ENCODE measurements at places on chromosomes 3 and 15.
A peak's percentile ranks its signal among the peaks of the same experiment; 100 is the strongest.

- no peaks in the 10 kb centered on the region for H3K27me3 ChIP-seq
- H3K4me3 ChIP-seq = no peak overlapping the region
These were observed 65.1 kb upstream of the CBLB start for GRCh38 chr3:105933871-105934270.

DNA sequence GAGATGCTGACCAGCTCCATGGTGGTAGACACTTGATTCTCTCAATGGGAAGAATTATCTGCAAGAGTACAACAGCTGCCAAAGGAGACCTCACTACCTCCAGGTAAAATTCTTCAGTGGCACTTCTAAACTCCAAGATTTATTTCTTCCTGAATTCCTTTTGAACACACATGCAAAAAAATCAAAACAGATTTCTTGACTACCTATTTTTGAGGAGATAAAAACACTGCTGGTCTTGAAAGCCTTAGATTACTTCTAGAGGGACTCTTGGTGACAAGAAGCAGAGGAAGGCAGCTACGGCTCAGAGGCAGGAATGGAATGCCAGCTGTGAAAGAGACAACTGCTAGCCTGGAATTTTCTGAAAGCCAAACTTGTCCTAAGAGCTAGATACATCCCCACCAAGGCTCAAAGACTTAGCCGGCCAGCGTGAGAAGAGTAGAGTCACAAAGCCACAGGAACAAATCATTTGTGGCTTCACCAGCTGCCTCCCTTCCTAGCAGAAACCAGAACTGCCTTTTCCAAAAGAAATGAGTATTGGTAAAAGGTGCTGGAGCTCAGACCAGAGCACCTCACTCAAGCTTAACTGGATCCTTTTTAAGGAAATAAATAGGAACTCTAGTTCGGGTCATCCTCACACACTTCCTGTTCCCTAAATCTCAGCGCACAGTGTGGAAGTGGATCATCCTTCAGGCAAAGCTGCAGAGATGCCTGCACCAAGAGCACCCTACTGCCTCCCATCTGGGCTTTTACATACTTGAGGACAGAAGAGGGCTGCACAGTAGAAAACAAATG lies 32.6 kb downstream of the CLK3 start:
- peaks cover 12% of the 10 kb centered on the region for H3K36me3 ChIP-seq
- no peak overlapping the region for H3K27ac ChIP-seq
- H3K27me3 ChIP-seq = no peaks in the 10 kb centered on the region
- no peak for DNase-seq
- H3K4me3 ChIP-seq = no peak overlapping the region
- peaks cover 46% of the 10 kb centered on the region for H3K4me1 ChIP-seq

DNA sequence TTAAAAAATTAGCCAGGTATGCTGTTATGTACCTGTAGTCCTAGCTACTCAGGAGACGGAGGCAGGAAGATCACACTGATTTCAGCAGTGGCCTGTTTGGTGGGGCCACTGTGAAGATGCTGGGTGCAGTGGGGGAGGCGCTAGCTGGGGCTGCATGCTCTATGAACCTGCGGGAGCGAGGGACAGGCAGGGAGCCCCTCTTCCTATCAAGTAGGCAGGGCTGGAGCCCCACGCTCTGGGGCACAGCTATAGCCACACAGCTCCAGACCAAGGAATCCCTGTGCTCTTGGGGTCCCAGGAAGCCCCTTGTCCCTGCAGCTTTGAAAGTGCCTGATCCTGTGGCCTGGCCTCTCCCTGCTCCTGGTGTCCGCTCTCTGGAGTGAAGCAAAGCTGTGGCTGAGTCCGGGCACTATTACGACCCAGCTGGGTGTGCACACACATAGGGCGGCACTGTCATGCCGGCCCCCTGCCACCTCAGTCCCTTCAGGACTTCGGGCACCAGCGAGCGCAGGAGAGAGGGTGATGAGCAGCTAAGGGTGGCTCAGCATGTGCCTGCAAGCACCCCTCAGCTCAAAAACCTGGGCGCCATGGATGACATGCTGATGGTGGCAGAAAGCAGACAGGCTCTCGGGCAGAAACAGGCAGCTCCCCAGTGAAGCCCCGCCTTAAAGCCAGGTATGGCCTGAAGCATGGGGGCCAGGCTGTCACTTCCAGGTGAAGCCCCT lies 262.6 kb downstream of the TBC1D5 start:
- no peak overlapping the region for H3K27ac ChIP-seq
- no peaks in the 10 kb centered on the region for H3K27me3 ChIP-seq
- no peaks in the 10 kb centered on the region for H3K4me1 ChIP-seq
- no peak overlapping the region for H3K4me3 ChIP-seq
- DNase-seq = no peak

DNA sequence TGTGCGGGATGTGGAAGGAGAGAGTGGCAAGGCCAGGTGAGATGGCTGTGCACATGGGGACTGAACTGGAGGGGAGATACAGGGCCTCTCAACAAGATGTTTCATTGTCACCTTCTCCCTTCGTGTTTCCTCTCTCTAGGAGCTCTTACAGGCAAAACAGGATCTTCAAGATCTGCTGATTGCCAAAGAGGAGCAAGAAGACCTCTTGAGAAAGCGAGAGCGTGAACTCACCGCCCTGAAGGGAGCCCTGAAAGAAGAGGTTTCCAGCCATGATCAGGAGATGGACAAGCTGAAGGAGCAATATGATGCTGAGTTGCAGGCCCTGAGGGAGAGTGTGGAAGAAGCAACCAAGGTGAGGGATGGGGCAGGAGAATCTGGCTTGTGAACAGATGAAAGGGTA lies 85.2 kb downstream of the CGNL1 start:
- no peak overlapping the region for H3K4me3 ChIP-seq
- no peak overlapping the region for H3K27ac ChIP-seq
- no peaks in the 10 kb centered on the region for H3K4me1 ChIP-seq
- no peaks in the 10 kb centered on the region for H3K27me3 ChIP-seq
- DNase-seq = no peak

GRCh38 chr15:69593981-69594966 lies 141.7 kb downstream of the RPLP1 start:
- no peaks in the 10 kb centered on the region for H3K36me3 ChIP-seq
- H3K4me3 ChIP-seq = no peak overlapping the region
- H3K27me3 ChIP-seq = no peaks in the 10 kb centered on the region
- H3K4me1 ChIP-seq = peaks cover 29% of the 10 kb centered on the region

DNA sequence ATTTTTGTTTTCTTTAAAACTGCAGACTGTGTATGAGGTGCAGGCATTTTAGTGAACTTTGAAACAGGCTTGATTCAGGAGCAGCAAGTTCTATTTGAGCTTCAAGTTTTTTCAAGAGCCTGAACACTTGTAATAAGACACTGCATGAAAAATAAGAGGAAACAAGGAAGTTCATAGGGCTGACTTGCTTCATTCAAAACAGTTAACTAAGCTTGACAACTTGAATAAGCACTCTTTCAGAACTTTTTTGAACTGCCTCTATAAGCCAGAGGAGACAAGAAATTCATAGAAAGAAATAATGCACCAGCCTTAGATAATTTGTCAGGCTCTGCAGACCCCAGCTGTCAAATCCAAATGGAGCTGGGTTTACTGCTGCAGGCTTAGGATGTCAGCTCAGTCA lies 130.2 kb downstream of the SSR3 start:
- DNase-seq = no peak
- H3K36me3 ChIP-seq = no peaks in the 10 kb centered on the region
- no peaks in the 10 kb centered on the region for H3K27me3 ChIP-seq
- H3K4me1 ChIP-seq = no peaks in the 10 kb centered on the region
- no peak overlapping the region for H3K27ac ChIP-seq

GRCh38 chr3:121989943-121990342 lies 32.1 kb downstream of the ILDR1 start:
- H3K4me3 ChIP-seq = no peak overlapping the region
- H3K36me3 ChIP-seq = no peaks in the 10 kb centered on the region
- H3K4me1 ChIP-seq = peaks cover 13% of the 10 kb centered on the region
- DNase-seq = no peak
- no peak overlapping the region for H3K27ac ChIP-seq
- no peaks in the 10 kb centered on the region for H3K27me3 ChIP-seq

GRCh38 chr15:69825941-69826818 lies 271.5 kb downstream of the TLE3 start:
- H3K36me3 ChIP-seq = no peaks in the 10 kb centered on the region
- no peaks in the 10 kb centered on the region for H3K27me3 ChIP-seq
- H3K4me3 ChIP-seq = no peak overlapping the region
- H3K4me1 ChIP-seq = no peaks in the 10 kb centered on the region
- H3K27ac ChIP-seq = no peak overlapping the region

DNA sequence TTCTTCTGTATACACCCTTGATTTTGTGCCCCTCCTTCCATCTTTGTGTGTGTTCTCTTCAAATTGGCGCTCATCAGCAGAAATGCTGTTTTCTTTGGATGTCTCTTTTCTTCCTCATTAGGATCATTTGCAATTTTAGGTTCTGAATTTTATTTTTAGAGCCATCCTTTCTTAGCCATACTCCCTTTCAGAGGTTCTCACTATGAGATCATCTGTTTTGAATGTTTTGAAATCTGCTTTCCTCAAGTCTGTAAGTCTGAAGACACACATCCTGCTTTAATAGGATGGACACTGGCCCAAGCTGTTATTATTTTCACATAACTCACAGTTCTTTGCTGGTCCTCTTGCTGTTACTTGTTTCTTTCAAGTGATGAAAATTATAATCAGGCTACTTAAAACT lies 124.8 kb downstream of the BDH1 start:
- H3K27ac ChIP-seq = peak overlapping the region; percentile 72
- no peaks in the 10 kb centered on the region for H3K36me3 ChIP-seq
- no peaks in the 10 kb centered on the region for H3K27me3 ChIP-seq
- H3K4me3 ChIP-seq = no peak overlapping the region
- DNase-seq = no peak
- no peaks in the 10 kb centered on the region for H3K4me1 ChIP-seq

All from heart left ventricle (tissue), 16 donors.